ENCODE measurements at places on chromosomes 3 and 15.

DNA sequence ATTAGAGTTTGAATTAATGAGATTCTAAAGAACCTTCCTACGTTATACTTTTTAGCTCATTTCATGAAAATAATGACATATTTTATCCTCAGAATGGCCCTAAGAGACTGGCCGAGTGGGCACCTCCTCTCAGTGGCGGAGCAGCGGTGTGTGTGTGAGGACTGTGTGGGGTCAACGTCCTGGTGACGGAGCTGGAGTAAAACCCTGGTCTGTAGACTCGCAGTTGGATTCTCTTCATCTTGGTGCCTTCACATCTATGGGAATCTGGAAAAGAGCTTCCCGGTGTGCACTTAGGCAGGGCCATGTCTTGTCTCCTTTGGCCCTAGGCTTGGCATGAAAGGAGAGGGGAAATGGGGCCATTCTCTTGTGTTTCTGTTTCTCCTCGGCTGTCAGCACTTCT is 21.4 kb upstream of the PAQR5 start:
- no peak for DNase-seq

GRCh38 chr3:184383033-184383740 is 3.3 kb downstream of the CHRD start:
- no peak for DNase-seq

DNA sequence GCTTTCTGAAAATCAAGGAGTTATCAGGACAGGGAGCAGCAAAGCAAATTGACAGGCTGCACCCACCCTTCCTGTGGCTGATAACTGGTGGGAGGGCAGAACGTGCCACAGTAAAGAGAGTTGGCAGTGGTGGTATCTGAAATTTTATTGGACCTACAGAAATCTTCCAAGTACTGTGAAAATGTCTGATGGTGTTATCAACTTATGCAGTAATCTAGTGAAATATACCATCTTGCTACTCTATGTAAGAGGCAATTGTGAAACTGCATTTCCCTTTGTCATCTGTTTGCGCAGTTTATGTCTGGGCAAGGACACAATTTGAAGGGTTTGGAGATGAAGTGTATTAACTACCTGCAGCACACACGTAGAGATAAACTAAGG is 1.5 kb downstream of the PLCL2 start:
- no peak for DNase-seq

GRCh38 chr15:63879211-63879610 is 45.5 kb upstream of the HERC1 start:
- DNase-seq: no peak

- DNase-seq: no peak
Observed at GRCh38 chr15:99736702-99737101, 3.5 kb upstream of the LYSMD4 start.

DNA sequence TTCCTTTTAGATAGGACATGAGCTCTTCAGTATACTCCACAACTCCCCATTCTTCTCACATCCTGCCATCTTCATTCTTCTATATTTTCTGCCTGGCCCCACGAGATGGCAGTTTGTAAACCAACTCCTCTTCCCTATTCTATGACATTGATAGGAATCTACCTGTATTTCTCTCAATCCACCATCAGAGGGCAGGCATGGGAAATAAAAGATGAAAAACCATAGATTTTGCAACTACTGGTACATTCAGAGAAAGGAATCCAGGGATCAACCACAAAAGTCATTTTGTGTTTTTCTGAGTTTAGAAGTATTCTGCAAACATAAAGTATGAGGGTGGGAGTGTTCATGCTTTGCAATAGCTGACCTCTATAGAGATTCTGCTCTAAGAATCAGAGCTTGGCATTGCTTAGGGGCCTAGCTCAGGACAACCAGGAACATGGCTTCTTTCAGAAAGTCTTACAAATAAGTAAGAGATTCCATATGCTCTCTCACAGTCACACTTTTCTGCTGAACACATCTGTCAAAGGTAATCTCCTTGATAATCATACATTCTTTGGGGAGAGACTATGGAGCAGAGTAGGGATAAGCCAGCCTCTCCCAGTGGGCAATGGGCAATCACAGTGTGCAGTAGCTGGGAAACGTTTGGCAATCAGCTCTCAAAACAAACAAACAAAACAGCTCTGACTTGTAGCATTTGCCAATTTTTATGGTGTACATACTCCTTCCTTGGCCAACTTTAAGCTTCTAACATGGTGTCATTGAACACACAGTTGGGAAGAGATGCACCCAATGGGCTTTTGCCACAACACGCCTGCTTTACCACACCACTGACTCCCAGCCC is 43.1 kb upstream of the SLC25A36 start:
- no peak for DNase-seq

DNA sequence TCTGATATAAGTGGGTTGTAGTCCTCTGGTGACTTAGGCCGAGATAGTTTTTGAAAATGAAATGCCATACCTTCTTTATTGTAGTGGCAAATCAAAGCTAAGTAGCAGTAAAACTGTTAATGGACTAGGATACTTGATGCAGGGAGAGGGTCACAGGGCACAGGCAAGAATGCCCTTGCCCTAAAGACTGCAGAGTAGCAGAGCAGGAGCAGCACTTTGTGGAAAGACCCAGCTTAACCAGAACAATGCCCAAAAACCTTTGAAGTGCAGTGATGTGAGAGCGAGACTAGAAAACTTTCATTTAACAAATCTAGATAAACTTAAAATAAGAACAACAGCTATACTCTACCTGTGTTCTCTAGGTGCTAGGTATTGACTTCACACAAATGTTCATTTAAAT is 121.9 kb downstream of the MBNL1 start:
- DNase-seq: no peak

DNA sequence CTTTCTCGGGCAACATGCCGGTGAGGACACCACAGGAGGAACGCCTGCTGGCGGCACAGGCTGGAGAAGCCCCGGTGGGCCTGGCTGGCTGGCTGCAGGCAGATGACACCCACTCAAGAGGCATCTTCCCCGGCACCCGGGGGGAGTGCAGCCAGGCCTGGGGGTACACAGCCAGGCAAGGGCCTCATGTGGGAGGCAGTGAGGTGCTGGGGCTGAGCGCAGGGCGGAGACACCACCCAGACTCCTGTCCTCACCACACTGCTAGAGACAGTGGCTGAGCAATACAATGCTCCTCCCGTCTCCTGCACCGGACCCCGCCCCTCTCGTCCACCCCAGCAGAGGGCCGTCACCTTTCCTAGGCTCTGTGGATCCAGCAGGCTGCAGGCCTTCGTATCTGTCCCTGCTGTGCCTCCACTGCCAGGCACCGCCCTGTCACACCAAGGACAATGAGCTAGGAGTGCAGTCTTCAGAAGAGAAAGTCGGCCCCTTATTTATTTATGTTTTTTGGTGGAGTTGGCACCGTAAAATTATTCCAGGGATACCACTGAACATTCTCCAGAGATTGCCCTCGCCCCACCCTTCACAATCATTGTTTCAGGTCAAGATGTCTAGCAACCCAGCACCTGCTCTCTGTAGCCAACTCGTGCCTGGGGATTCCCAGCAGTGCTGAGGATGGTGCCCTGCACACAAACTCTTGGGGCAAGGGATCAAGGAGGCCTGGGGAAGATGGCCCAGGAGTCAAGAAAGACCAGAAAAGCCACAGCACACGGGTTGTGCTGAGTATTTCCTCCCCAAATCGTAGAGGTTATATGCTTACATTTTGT is 129.1 kb downstream of the ATP10A start:
- DNase-seq: no peak

- no peak for DNase-seq
Observed at GRCh38 chr3:178434206-178434805, 101.9 kb upstream of the KCNMB2 start.

- DNase-seq: no peak
Observed at GRCh38 chr3:149186721-149187120, 34.9 kb downstream of the CP start.

- DNase-seq: no peak
Observed at GRCh38 chr3:117752984-117753717, 1043.6 kb downstream of the TUSC7 start.

GRCh38 chr3:78887547-78888011 is 880.2 kb downstream of the ROBO1 start:
- DNase-seq: no peak

DNA sequence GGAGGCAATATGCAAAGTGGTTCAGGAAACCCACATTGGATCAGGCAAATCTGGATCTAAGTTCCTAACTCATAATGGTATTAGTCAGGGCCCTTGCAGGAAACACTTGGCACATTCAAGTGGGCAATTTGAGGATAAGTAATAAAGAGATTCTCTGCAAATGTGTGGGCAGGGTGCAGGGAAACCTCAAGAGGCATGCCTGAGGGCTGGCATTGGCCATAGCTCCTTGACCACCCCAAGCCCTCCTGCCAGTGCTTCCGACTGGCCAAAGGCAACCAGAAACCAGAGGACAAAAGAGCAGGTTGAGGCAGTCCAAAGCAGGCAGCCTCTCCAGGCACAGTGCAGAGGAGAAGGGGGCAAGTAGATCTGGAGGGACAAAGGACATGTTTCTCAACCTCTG is 130.8 kb upstream of the SNTN start:
- DNase-seq: no peak

DNA sequence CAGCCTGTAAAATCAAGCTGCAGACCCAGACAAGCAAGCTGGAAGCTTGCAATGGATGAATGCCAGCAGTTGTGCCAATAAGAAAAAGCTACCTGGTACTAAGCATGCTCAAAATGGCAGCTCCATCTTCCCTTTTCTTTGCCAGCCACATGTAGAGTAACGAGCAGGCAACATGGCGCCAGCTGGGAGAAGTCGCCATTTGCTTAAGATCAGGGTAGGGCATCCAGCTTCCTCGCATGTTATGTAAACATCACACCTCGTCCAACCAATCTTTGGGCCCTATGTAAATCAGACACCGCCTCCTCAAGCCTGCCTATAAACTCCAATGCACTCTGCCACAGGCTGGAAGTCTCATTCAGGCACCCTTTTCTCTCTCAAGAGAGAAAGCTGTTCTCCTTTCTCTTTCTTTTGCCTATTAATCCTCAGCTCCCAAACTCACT is 973.9 kb downstream of the FHIT start:
- DNase-seq: no peak

- no peak for DNase-seq
Observed at GRCh38 chr15:65731926-65732325, 60.2 kb downstream of the DENND4A start.

- DNase-seq: no peak
Observed at GRCh38 chr3:9861626-9862130, 17.9 kb upstream of the RPUSD3 start.

- no peak for DNase-seq
Observed at GRCh38 chr15:35549567-35549966, 3.6 kb upstream of the DPH6 start.

DNA sequence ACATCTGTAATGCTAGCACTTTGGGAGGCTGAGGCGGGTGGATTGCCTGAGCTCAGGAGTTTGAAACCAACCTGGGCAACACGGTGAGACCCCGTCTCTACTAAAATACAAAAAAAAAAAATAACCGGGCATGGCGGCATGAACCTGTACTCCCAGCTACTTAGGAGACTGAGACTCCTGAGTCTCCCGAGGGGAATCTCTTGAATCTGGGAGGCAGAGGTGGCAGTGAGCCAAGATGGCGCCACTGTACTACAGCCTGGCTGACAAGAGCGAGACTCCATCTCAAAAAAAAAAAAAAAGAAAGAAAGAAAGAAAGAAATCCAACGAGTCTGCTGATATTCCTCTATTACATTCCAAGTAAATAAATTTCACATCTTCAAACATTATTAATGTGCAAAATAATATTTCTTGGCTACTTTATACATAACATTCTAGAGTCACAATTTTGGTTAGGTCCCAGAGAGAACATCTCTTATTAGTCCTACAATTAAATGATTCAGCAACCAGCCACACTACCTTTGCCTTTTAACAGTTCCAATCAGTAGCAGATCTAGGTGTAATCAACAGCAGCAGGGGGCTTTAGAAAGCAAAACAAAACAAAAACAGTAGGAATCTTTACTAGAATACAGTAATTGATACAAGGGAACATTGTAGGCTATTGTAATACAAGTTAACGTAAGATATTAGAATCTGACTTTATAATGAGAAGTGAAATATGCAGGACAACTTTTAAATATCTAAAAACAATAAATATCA is 195.8 kb downstream of the TBC1D5 start:
- DNase-seq: no peak

- DNase-seq: no peak
Observed at GRCh38 chr3:1798711-1799405, 299.8 kb upstream of the CNTN4 start.

- no peak for DNase-seq
Observed at GRCh38 chr3:123310741-123311140, 109.0 kb downstream of the SEC22A start.

DNA sequence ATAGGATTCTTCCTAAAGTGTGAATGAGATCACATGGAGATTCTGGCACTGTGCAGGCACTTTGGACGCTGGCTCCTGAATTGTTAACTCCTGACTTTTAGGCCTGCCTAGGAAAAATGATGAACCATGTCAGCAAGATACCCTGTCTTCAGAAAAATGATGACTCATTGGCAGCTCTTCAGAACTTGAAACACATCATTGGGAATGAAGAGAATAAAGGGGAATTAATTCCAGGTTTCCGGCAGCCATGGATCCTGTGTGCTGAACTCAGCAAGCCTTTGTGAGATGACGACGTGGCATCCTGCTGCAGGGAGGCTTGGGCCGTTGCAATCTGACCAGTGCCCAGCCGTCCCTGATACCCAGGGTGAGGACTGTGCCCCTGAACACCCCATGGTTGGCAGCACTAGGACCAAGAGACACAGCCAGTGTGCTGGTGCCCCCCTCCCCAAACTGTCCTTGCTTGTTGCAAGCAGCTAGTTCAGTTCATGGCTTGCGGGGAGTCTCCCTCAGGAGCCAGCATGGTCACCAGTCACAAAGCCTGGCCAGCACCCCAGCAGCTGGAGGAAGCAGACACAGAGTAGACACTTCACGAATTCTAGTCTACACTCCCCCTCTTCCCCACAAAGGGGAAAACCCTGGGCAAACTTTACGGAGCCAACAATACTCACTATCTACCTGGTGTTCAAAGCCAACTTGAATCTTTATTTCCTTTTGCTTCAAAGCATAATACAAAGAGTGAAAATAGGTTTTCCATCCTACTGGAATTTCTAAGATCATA is 7.8 kb upstream of the LIPC start:
- no peak for DNase-seq

- DNase-seq: no peak
Observed at GRCh38 chr3:58331593-58332152, 1.0 kb upstream of the PXK start.

All from right forelimb (tissue), 1 donor.